Natural killer cell (primary cell): ENCODE measurements at places on chromosomes 4 and X.

DNA sequence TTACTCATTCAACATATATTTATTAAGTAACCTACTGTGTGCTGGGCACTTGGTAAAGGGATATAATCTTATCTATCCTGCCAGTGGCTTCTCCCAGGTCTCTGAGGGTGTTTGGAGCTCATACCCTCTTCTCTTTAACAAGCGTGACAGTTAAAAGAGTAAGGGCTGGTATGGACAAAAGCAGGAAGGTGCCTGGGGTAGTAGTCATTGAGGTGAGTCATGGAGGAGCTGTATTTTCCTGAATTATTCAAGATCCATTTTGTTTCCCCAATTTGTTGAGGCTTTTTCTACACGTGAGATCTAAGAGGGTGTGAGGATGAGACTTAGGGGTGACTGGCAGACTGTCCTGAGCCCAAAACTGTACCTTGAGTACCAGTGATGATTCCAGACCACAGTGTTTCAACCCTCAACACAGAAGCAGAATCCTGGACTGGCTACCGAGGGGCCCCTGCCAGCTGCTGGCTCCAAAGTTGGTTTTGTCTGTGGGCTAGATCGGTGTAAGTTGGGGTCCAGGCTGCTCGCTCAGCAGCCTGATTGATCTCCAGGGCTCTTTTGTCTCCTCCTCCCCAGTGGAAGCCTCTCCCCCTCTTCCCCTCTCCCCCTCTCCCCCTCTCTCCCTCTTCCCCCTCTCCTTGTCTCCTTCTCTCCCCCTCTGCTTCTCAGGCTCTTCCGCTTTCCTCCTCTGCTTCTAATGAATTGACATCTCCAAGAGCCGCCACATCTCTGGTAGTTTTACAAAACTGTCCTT, at the start of gene DRP2:
Gene DRP2 (plus strand): TSS at position 671 of the 748 bp plus-strand sequence. CDS start 11,862 bp downstream, outside the sequence.
- no peak for DNase-seq

- DNase-seq: no peak
Observed at GRCh38 chr4:38129460-38130227, 169.4 kb downstream of the PTTG2 start.

- no peak for DNase-seq
Observed at GRCh38 chrX:39450234-39450977, 647.4 kb downstream of the BCOR start.

- no peak for DNase-seq
Observed at GRCh38 chr4:21949073-21949457, 493 bp upstream of the KCNIP4 start.

DNA sequence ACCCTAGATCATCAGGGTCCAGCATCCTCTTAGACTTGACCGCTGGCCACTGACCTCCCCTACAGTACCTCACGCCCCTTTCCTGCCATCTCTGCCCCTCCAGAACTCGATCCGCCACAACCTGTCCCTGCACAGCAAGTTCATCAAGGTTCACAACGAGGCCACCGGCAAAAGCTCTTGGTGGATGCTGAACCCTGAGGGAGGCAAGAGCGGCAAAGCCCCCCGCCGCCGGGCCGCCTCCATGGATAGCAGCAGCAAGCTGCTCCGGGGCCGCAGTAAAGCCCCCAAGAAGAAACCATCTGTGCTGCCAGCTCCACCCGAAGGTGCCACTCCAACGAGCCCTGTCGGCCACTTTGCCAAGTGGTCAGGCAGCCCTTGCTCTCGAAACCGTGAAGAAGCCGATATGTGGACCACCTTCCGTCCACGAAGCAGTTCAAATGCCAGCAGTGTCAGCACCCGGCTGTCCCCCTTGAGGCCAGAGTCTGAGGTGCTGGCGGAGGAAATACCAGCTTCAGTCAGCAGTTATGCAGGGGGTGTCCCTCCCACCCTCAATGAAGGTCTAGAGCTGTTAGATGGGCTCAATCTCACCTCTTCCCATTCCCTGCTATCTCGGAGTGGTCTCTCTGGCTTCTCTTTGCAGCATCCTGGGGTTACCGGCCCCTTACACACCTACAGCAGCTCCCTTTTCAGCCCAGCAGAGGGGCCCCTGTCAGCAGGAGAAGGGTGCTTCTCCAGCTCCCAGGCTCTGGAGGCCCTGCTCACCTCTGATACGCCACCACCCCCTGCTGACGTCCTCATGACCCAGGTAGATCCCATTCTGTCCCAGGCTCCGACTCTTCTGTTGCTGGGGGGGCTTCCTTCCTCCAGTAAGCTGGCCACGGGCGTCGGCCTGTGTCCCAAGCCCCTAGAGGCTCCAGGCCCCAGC, 5.2 kb downstream of the FOXO4 start:
- DNase-seq: peak; percentile 58

DNA sequence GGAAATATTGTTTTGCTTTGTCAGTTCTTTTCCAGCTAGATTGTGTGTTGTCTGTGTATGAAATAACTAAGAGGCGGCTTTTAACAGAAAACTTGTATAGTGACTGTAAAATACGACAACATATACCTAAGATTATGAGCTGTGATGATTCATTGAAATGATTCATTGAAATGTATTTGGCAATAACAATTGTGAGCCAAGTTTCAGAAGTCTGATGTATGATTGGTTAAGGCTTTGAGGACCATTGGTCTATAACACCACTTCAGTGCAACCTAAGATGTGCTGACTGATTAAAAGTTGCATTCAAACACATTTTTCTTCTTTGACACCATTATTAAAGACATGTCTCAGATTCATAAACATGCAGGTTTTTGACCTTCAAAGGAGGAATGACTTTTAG, 76.6 kb downstream of the PTPN13 start:
- no peak for DNase-seq

DNA sequence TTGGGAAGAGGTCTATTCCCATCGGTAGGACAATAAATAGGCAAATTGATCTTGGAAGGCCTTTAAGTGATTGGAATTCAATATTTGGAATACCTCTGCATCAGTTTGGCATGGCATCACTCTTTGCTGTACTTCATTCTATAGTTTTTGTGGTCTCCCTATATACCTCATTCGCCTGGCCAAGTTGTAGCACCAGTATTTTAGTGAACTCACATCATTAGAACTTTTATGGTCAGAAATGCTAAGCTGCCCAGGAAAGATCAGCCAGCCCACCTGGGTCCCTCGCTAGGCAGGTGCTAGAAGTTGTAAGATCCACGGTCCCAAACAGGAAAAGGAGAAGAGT, 40.3 kb downstream of the ZCCHC13 start:
- no peak for DNase-seq

DNA sequence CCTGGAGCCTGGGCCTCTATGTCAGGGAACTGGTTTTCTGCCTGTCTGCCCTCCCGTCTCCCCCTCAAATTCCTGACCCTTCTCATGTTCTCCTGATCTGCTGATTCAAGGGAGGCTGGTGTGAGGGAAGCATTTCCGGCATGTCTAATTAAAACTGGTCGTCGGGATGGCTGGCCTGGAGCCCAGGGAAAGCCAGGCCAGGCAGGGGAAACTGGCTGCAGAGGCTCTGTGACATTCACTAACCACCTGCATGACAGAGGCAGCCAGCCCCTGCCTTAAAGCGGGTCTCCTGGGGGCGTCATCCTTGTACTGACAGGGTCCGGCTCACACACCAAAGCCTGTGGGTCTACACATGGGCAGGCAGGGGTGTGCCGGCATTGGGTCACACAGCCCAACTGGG, 35.2 kb downstream of the ABLIM2 start:
- no peak for DNase-seq

- DNase-seq: no peak
Observed at GRCh38 chr4:124573056-124573455, 139.5 kb downstream of the ANKRD50 start.

DNA sequence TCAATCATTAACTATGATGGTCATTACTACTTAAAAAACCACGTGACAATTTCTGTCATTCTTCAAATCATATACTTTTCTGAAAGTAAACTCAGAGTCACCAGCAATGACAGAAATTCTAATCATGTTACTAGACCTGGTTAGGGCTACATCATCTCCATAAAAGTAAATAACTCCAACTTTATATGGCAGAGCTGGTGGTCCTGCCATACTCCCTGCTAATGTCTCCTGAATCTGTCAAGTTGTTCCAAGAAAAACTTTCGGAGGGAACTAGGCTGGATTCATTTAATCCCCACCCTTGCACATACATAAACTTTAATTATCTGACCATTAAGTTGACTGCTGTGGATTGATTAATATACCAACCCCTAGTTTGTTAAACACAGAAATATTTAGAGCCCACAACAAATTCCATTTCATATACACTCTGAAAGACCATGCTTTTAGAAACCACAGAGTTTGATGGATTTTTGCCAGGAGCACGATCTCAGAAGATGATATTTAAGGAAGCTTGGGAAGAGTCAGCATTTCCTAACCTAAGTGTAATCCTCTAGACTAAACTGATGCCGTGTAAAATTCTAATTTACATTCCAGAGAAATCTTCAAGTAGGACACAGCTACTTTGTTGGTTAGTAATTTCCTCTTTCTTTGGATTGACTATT, 577.0 kb downstream of the FAT4 start:
- DNase-seq: no peak

DNA sequence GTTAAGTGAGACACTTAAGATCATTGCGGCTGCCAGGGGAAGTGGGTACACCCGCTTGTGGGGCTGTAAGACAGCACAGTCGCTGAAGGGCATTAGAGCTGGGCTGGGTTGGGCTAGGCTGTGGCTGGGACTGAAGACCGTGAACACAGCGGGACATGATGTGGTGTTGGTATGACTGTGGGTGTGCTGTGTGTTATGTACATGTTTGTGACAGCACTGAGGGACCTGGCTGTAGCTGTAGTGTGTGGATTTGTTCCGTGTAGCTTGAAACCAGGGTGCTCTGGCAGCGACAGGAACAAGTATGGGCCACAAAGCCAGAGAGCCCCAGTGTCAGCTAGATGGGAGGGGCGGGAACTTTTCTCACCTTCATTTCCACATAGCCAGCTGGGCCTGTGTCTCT, 82.1 kb downstream of the NHSL2 start:
- peak; percentile 70 for DNase-seq

DNA sequence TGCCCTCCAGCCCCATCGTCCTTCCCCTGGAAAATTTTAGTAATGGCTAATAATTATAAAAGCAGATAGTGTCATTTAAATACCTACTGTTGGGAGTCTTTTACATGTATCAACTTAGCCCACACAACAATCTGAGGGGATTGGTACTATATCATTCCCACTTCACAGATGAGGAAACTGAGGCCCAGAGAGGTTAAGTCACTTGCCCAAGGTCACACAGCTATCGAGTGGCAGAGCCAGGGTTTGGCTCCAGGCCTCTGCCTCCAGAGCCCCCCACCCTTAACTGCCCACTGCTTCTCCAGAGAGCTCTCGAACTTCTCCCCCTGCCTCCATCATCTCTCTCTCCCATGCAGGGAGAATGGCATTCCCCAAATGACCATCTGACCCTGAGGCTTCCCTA, 7.4 kb downstream of the C4orf50 start:
- no peak for DNase-seq

GRCh38 chr4:76279462-76279861, 27.1 kb upstream of the STBD1 start:
- peak; percentile 53 for DNase-seq

DNA sequence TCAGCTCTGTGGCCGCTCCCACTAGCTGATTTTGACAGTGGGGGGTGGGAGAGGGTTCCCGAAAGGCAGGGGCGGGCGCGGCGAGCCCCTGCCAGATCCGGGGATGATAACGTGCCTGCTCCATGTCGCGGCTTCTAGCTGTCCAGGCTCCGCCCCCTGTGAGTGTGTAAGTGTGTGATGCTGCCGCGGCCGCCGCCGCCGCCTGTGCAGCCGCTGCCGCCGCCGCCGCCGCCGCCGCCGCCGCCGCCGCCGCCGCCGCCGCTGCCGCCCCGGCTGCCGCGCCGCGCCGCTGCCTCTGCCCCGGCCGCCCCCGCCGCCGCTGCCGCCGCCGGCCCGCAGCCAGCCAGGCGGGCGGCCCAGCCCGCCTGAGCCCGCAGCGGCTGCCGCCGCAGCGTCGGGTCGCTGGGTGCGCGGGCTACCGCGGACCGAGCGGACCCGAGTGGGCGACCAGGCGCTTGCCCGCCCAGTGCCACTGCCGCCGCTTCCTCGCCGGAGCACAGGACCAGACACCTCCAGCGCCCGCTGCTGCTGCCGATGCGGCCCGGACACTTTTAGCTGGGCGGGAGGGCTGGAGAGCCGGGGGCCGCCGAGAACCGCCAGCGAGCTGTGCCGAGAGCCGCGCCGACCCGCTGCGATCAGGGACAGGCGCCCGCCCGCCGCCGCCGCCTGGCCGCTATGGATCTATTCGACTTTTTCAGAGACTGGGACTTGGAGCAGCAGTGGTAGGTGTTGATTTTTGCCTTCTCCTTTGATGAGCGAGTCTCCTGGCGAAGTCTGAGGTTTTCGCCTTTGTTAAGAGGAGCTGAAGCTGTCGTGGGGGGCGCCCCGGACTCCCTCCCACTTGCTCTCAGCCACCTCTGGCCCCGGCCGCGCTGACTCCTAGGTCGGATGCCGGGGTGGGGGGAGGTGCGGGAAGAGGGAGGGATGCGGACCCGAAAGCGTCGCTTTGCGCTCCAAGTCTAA, at the start of gene AFF2:
Gene AFF2 (plus strand): TSS at position 195 of the 963 bp plus-strand sequence. CDS start 481 bp downstream, at position 676.
- peak; percentile 18 for DNase-seq

GRCh38 chr4:90165883-90166282, 38.7 kb downstream of the CCSER1 start:
- DNase-seq: no peak

GRCh38 chrX:98514032-98514431, 1630.3 kb downstream of the RPA4 start:
- no peak for DNase-seq

GRCh38 chr4:41258783-41259182, 2.1 kb downstream of the UCHL1 start:
- no peak for DNase-seq

DNA sequence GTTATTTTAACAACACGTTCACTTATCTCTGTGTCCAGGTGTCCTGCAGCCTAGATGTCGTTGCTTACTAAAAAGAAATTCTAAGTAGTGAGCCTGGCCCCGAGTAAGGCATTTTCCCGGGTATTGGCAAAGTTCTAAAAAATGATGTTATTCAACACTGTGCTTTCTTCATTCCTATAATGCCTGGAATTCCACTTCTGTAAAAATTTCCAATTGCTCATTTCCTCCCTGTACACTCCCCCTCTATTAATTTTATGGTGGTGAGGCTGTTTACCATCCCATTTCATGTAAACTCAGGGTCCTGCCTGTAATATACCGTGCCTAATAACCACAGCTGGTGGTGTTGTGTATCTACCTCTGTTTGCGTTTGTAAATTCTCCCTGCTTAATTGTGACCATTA, 14.2 kb downstream of the BST1 start:
- no peak for DNase-seq

- DNase-seq: no peak
Observed at GRCh38 chr4:132218406-132218805, 930.7 kb upstream of the PCDH10 start.

DNA sequence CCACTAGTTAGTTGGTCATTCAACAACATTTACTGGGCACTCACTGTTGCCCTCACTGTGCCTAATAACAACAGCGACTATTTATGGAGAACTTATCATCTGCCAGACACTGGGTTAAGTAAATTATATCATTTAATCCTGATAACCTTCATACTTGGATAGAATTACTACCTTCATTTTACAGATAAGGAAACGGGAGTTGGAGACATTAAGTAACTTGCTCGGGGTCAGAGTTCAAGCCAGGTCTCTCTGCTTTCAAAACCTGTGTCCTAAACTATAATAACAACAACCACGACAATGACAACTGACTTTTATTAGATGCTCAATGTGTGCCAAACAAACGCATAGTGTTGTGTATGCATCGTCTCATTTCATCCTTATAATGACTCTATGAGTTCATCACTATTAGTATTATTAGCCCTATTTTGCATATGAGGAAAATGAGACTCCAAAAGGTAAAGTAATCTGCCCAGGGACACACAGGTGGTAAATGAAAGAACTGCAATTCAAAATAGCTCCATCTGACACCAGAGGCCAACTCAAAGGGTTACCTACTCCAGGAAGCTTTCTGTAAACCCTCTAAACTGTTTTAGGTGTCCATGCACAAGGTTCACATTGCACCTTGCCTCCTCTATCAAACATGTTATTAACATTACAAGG, 98.4 kb upstream of the ACSL4 start:
- DNase-seq: no peak
